ENCODE measurements at places on chromosomes 7 and 10.

DNA sequence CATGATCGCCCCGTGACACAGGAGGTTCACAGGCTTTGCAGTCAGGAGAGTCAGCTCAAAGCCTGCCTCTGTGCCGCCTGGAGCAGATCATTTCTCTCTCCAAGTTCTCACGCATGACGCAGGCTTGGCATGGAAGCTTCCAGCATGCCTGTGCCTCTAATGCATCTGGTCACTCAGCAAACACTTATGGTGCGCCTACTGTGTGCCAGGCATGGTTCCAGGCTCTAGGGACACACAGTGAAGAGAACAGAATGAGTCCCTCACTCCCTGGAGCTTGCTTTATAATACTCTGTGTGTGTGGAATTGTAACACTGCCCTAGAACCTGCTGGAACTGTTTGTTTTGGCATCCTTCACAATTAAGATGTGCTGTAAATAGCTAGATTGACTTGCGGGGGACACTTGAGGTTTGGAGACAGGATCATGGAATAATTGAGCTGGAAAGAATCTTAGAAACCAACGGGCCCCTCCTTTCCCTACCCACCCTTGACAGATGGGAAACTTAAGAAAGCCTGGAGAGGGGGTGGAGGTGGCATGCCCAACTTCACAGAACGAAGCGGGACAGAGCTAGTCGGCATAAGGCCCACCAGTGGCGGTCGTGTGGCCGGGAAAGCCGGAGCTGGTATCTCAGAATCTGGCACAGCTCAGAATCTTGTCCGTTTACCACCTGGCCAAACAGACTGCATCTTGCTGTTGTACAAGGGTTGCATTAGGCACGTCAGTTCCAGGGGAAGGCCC lies 4.6 kb upstream of the MYH16 start:
- no peak for DNase-seq

- DNase-seq = no peak
Measured at GRCh38 chr10:58577437-58577777, 64.7 kb downstream of the BICC1 start.

DNA sequence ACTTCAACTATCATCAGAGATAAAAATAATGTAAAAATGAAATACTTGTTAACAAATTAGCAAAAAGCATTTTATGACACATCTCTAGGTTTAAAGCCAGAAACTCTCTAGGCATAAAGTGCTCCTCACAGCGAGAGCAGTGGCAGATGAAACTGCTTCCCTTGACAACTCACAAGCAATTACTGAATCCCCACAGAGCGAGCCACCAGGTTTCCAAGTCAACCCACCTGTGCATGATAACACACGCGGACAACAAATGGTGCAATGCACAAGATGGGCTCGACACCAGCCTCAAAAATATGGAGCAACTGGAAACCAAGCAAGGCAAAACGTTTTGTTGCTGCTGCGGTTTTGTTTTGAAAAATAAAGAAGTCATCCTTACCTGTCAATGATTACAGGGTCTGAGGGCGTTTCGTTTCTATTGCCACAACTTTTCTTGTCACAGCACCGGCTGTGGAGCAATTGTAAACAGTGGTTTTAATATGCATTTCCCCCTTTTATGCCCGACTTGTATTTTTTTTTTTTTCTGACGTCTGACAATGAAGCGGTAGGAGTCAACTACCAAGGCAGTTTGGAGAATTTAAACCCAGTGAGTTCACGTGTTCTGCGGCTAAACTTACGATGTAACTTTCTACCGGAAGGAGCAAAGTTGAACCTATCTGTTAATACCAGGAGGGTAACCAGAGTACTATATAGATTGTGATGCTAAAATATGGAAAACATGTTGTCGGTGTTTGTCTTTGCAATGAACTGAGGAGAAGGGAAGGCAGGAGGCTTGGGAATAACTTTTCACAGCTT lies 7.0 kb downstream of the EBF3 start:
- peak; percentile 2 for DNase-seq

- DNase-seq = no peak
Measured at GRCh38 chr10:72885953-72886352, 7.6 kb upstream of the OIT3 start.

DNA sequence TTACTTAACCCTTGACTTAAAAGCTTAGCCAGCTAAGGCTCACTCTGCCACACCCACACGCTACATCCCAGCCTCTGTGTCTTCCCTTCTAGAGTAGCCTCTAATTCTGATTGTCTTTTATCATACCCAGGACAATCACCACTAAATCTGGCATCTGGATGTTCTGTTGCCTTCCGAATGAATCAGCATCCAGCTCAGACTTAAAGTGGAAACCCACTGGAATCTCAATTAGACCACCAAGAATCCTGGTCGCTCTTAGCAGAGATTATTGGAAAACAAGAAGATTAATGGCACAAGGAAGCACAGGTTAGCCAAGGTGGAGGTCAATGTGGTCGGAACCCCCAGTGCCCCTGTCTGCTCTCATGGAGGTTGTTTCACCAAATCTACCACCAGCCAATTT lies 404.2 kb upstream of the FOXK1 start:
- DNase-seq = no peak

DNA sequence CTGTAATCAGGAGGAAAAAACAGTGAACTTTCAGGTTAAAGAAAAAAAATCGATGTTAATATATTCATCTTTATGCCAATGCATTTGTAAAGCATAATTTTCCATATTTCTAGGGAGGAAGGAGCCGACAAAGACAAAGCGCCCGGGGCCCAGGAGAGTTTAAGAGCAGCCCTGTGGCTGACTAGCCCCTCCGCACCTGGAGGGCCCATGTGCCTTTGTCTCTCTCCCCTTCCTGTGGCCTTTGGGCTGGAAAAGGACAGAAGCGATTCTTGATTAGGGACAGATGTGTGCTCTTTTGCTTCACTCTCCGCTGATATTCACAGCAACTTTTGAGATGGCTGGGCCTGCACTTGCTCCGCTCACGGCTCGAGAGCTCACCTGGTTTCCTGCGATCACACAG lies 23.1 kb downstream of the DDC start:
- no peak for DNase-seq

- no peak for DNase-seq
Measured at GRCh38 chr7:99243751-99244337, 28.8 kb upstream of the MYH16 start.

- no peak for DNase-seq
Measured at GRCh38 chr10:100141446-100142087, 44.3 kb downstream of the ERLIN1 start.

DNA sequence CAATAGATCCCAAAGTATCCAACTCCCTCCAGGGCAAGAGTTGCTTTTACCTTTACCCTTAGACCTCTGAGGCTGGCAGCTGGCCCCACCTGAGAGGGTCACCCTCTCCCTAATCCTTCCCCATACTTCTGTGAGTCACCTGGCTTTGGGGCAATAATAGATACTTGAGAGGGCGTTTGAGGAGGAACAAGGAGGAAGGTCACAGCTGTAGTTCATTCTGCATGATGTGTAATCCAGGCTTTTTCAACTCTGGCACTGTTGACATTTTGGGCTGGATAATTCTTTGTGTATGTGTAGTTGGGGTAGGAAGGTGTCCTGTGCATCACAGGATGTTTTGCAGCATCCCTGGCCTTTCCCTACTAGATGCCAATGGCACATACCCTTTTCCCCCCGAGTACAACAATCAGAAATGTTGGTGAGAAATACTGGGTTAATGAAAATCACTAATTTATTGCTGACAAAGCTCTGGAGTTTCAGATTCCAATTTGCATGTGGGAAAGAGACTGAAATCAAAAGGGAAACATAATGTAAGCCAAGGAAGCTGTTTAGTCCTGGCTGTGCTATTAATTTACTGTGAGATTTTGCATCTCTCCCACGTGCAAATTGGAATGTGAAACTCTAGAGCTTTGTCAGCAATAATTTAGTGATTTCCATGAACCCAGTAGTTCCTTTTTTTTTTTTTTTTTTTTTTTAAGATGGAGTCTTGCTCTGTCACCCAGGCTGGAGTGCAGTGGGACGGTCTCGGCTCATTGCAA lies 3.6 kb downstream of the BLVRA start:
- DNase-seq = no peak

GRCh38 chr10:97849103-97849686 lies 448 bp upstream of the GOLGA7B start:
- DNase-seq = peak; percentile 47

DNA sequence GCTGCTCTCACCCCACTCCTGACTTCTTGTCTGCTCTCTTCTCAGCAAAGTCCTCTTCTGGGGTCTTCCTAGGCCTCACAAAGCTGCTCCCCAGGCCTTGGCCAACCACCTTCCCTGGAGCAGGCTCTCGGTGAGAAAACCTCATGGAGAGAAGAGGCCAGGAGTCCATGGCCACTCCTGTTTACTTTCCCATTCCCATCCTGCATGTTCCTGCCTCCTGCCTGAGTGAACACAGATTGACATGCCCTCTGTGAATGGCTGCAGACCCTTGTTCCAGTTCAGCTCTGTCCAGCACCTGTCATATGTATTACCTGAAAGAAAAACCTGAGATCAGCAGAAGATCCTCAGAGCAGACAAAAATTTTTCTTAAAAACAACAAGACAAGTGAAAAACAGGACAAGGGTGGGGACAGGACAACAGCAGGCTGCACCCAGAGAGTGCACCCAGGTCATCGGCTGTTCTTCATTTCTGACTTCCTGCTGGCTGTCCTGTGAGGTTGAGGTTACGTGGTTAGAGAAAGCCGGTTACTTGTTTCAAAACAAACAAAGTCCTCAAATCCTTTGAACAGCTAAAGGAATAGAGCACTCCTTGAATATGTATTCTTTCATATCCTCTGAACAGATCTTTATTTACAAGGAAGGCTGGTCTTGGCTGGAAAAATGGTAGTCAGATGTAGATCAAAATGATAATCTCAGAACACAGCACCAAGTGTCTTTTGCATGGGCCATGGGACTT lies 34.0 kb upstream of the DLD start:
- no peak for DNase-seq

DNA sequence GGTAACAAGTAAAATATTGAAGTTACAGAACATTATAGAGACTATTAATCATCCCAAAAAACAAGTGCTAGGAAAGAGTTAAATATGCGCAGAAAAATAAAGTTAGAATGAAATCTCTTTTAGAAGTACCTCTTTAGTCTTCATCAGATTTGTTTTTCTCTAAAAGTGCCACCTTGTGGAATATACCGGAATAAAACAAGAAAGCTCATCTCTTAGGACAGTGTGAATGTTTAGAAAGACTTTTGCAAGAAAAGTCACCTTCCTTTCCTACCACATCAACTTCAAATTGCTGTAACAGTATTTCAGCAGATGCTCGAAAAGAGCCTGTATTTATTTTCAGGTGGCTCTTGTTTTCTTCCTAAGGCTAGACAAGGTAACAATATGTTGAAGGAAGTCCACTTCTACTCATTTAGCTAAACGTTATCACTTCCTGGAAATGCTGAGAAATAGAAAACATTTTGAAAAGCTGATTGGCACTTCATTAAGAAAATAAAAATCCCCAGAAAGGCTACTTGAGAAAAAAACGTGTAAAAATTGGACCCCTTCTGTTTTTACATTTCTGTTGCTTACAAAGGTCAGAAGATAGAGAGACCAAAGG lies 19.8 kb upstream of the FAM133B start:
- no peak for DNase-seq

GRCh38 chr10:4459531-4459930 lies 366.5 kb upstream of the AKR1E2 start:
- no peak for DNase-seq

- peak; percentile 14 for DNase-seq
Measured at GRCh38 chr7:114865564-114865963, 56.3 kb upstream of the MDFIC start.

DNA sequence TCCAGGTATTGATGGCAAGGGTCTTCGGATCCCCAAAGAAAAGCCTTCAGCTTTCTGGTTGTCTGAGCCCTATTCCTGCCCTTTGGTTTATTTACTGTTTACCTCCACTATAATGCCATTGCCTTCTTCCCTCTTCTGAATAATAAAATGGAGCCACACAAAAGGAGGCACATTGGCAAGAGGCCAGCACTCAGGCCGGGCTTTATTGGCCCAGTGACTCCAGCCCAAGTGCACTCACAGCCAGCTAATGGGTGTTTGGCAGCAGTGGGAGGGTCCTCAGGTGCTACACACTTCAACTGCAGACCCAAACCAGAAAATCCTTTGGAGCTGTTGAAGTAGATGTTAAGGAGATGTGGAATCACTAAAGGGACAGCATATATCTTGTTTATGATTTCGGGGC lies 336.0 kb downstream of the PLXNA4 start:
- peak; percentile 43 for DNase-seq

GRCh38 chr10:63666836-63667383 lies 145.7 kb downstream of the REEP3 start:
- DNase-seq = no peak

- no peak for DNase-seq
Measured at GRCh38 chr7:148037044-148037443, 553.5 kb upstream of the C7orf33 start.

GRCh38 chr7:141696348-141696747 lies 5.6 kb downstream of the DENND11 start:
- DNase-seq = no peak

DNA sequence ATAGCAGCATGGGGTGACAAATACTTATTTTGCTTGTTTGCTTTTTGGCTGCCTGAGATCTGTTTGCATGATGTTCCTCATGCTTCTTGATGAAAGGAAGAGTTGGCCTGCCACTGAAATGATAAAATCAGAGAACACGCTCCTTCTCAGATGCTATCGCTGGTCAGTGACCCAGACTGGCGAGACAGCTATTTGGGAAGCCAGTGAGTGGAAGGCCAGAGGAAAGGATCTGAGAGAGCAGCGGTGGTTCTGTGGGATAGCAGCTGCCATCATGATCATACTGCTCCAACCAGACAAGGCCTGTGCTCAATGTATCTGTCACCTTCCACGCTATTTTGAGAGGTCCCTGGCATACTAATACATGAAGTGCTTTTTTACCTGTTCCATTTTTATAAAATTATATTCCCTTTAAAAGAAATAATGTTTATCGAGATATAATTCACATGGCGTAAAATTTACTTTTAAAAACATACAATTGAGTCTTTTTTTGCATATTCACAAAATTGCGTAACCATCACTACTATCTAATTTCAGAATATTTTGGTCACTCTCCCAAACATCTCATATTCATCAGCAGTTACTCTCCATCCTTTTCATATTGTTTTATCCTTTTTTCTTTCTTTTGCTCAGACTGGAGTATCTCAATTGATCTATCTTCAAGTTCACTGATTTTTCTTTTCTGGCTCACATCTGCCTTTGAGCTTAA lies 695.1 kb downstream of the TNS3 start:
- no peak for DNase-seq

DNA sequence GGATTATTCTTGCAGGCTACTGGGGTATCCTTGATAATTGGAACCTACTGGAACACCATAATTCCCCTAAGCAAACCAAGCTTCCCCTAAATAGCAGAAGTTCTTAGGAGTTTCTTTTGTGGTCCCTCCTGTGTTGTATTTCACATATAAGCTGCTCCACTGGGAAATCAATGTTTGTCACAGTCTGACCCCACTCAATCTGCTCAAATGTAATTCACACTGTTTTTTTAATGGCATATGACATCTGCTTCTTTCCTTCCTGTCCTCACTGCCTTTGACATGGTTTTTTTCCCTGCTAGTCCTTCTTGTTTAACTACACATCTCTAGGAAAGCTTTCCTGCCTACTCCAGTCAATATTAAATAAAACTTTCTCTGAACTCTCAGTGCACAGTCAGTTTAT lies 1.8 kb upstream of the PTPRZ1 start:
- DNase-seq = no peak

All from NCI-H2081 (cell line).